ENCODE measurements at places on chromosomes 7 and 10.
A peak's percentile ranks its signal among the peaks of the same experiment; 100 is the strongest.

- no peak for DNase-seq
These were observed 4.4 kb downstream of the ZMIZ1 start for GRCh38 chr10:79072994-79073645.

DNA sequence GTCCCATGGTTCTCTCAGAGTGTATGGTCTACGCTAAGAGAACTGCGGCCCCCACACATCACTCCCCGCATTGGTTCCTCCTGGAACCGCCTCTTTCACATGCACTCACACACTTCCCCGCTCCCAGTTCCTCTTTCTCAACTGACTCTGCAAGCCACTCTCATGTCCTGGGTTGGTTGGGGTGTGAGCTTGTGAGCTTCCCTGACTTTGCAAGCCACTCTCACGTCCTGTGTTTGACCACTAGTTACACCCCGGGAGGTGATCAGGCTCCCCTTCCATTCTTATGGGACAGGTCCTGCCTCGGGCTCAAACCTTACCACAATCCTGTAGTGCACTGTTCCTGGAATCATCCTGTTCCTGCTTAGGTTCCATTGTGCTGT is 105.0 kb downstream of the TRIM24 start:
- DNase-seq: no peak

DNA sequence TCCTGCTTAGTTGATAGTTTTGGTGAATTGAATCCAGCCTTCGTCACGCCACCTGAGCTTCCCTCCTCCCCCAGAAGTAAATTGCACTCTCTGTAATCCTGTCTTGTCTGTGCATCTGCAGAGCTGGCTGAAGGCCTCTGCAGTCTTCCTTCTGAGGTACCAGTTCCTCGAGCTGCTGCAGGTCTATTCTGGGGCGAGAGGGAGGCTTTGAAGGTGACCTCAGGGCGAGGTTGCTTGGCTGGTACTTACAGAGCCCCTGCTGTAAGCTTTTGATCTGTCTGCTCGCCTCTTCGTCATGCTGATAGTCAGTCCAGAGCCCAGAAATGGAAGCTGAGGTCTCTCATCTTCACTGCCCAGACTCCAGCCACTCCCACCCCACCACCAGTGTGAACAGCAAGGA is 513.6 kb upstream of the FOXK1 start:
- DNase-seq: no peak

GRCh38 chr7:66505531-66506451 is 122.9 kb upstream of the KCTD7 start:
- DNase-seq: peak; percentile 46

DNA sequence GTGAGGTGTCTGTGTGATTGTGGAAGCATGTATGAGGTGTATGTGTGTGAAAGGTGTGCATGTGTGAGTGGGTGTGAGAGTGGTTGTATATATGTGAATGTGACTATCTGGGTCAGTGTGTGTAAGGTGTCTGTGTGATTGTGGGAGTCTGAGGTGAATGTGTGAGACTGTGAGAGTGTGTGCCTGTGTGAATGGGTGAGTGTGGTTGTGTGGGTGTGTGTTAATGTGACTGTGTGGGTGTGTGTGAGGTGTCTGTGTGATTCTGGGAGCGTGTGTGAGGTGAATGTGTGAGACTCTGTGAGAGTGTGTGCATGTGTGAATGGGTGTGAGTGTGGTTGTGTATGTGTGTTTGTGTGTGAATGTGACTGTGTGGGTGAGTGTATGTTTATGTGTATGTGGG is 385.1 kb downstream of the TCERG1L start:
- DNase-seq: no peak

DNA sequence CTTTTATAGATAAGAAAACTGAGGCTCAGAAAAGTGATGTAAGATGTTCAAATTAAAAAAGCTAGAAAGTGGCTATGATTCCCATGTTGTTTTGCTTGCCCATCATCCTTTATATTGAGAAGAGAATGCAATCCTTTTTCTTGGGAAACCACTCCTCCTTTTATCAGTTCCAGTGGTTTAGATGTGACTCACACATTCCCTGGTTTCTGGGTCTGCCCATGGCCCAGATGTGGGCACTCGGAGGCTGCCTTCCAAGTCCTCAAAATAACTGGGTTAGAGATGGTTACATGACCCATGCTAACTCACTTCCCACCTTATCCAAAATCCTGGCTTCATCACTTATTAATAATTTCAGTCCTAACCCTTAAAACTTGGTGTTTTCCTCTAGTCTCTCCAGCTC is 550.0 kb downstream of the MDFIC start:
- no peak for DNase-seq

- no peak for DNase-seq
These were observed 245.6 kb upstream of the FERD3L start for GRCh38 chr7:19390795-19391194.

- no peak for DNase-seq
These were observed 30.9 kb upstream of the KLHL7 start for GRCh38 chr7:23074443-23075261.

- no peak for DNase-seq
These were observed 157.9 kb downstream of the GFRA1 start for GRCh38 chr10:116115036-116115641.

DNA sequence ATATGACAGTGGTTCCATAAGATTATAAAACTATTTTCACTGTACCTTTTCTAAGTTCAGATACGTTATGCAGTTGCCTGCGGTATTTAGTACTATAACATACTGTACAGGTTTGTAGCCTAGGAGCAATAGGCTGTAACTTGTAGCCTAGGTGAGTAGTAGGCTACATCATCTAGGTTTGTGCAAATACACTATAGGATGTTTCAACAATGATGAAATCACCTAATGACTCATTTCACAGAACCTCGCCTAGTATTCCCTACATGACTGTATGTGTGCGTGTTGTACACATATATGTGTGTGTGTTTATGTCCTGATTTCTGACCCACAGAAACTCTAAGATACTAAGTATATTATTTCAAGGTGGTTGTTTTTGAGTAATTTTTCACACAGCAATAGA is 139.0 kb downstream of the HERPUD2 start:
- no peak for DNase-seq

GRCh38 chr10:49710966-49711365 is 31.5 kb downstream of the C10orf53 start:
- DNase-seq: no peak

GRCh38 chr7:536231-536630 is 16.6 kb upstream of the PDGFA start:
- DNase-seq: no peak

DNA sequence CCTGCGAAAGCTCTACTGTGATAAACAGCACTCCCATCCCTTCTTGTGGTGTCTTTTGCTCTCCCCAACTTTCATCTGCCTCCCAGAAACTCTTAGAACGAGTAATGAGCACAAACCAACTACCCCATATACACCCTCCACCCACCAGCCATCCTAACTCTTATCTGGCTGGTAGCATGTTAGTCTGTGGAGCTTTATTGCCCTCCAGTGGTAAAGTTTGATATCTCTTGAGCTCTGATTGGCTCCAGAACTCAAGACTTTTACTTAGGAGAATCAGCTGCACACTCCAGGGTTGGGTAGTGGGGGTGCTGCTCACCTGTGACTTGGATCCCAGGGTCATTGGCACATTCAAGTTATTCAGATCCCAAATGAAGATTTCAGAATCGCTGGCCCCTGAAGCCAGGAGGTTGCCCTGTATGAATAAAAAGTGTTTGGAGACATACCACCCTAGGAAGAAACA is 10.9 kb downstream of the SEC31B start:
- DNase-seq: peak; percentile 73

GRCh38 chr7:105691680-105692564 is 110.6 kb upstream of the EFCAB10 start:
- DNase-seq: peak; percentile 33

GRCh38 chr7:73799282-73800141 is 29.4 kb upstream of the CLDN3 start:
- no peak for DNase-seq

GRCh38 chr7:143388491-143389101 is 7.5 kb downstream of the ZYX start:
- no peak for DNase-seq

GRCh38 chr7:69374044-69374425 is 224.2 kb upstream of the AUTS2 start:
- no peak for DNase-seq

DNA sequence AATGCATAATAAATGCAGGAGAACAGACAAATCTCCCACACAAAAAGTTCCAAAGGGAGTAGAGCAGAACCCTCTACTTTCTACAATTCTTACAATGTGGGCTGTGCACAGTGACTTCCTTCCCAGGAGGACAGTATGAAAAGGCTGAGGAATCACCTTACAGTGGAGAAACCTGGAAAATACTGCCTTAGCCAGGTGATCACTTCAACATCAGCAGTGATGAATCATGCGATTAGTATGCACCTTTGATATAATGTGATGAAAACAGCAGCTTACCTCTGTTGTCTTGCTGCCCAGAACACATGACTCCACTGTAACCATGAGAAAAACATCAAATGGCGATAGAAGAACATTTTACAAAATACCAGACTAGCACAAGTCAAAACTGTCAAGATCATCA is 329.7 kb upstream of the POM121L12 start:
- DNase-seq: no peak

DNA sequence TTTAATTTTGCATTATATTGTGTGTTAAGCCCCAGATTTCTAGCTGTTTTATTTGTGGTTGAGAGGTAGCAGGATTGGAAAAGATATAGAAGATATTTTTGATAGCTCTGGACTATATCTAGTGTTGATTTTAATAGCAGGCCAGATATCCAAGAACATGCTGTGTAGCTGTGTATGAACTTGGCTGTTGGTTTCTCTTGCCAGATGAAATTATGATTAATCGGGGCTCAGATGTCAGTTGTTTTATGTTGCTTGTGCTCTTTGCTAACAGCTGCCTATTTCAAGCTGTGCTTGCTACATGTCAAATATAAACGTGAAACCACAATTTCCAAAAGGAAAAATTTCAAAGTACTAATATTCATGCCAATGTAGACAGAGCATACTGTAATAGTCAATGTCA is 141.1 kb downstream of the GRM3 start:
- no peak for DNase-seq

GRCh38 chr7:13920053-13920697 is 69.3 kb downstream of the ETV1 start:
- DNase-seq: peak; percentile 76

DNA sequence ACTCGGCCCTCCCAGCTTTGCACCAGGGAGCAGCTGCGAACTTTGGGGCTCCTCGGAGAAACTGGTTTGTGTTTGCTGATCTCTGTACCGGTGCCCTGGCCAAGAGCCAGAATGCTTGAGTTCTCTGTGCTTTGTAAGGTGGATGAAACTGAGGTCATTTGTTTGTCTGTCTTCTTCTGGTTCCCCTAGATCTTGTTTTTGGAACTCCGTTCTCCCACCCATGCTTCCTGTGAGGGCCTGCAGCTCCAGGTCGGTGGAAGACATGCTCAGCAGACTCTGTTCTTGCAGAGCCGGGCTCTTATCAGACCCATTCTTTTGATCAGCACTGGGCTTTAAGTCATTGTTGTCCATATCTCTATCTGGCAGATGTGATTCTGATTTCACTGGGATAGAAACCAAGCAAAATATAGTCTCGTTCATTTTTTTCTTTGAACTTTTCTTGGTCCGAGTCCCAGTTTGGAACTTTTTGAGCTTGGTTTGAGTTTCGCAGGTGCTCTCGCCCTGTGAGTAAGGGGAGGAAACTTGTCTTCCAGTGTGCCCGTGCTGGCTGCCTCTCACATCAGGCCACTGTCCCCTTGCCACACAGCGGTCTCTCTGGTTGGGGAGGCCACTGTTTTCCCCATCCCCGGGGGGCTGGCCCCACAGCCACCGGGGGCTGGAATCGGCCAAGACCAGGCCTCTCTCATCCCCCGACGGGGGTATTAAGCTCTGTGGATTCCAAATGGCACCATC is 31.2 kb downstream of the JCAD start:
- DNase-seq: no peak

GRCh38 chr10:75407713-75408508 is 6.3 kb upstream of the ZNF503 start:
- DNase-seq: peak; percentile 14

DNA sequence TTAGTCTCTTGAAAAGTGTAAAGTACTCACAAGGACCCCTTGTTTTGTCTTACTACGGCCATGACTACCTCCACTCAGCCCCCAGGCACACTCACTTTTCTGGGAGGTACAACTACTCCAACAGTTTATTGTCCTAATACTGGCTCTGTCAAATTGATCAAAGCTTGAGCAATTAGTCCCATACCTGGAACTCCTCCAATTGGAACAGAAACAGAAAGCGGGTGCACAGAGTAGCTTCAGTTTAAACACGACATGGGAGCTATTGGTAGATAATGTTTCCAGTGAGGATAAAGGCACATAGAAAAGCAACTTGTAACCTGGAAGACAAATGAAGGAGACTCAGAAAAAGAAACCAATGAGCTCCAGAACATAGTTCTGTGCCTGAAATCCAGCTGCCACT is 7.7 kb upstream of the GPR37 start:
- no peak for DNase-seq

GRCh38 chr7:103560136-103560535 is 114.1 kb upstream of the SLC26A5 start:
- DNase-seq: no peak

DNA sequence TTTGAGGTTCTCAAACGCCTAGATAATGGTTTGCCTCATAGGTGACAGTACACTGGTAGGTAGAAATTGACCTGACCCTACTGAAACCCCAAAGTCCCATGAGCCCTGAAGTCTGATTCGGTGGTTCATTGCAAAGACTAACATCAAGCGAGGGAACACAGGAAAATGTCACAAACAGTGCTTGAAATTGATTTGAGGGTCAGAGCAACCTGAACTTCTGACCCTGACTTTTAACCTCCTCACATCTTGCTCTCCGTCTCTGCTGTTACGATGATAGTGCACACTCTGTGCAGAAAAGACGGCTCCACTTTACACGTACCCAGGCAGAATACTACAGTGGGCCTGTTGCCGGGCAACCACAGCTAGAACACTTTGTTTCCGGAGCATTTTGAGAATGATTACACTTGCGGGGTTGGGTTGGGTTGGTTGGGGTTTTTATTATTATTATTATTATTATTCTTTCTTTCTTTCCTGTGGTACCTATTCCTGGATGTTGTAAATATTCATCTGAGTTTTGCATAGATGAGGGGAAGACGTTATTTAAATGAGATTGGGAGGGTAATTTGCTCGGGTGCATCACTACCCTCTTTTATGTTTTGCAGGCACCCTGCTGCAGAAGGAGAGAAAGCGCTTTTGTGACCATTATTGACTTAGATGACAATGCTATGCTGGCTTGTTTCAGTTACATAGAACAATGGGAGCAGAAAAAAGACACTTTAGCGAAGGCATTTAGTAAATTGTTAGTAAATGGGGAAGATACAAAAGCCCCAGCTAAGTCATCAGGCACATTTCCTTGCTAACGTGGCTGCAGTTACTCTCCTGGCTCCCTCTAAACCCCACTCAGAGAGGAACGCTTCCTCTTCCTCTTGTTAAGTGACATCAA is 438.1 kb upstream of the NRP1 start:
- no peak for DNase-seq

- DNase-seq: no peak
These were observed 1.9 kb upstream of the PLAU start for GRCh38 chr10:73908853-73909539.

DNA sequence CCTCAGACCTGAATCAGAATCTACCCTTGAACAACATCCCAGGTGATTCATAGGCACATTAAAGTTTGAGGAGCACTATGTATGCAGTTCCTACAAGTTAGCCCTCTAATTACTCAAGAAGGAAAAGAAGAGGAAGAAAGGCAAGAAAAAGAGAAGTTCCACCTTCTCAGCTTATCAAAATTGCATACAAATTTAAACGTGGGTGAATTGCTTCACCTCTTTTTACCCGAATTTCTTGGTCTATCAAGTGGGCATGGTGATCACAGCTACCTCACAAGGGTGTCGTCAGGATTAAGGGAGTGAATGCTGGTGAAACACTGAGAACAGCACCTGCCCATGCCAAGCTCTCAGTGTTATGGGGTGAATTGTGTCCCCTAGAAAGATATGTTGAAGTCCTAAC is 43.8 kb upstream of the PAPSS2 start:
- no peak for DNase-seq

GRCh38 chr10:72267819-72268399 is 5.8 kb upstream of the DDIT4 start:
- no peak for DNase-seq
